NCI-H146 (cell line): ENCODE measurements at places on chromosomes 12 and 14.

DNA sequence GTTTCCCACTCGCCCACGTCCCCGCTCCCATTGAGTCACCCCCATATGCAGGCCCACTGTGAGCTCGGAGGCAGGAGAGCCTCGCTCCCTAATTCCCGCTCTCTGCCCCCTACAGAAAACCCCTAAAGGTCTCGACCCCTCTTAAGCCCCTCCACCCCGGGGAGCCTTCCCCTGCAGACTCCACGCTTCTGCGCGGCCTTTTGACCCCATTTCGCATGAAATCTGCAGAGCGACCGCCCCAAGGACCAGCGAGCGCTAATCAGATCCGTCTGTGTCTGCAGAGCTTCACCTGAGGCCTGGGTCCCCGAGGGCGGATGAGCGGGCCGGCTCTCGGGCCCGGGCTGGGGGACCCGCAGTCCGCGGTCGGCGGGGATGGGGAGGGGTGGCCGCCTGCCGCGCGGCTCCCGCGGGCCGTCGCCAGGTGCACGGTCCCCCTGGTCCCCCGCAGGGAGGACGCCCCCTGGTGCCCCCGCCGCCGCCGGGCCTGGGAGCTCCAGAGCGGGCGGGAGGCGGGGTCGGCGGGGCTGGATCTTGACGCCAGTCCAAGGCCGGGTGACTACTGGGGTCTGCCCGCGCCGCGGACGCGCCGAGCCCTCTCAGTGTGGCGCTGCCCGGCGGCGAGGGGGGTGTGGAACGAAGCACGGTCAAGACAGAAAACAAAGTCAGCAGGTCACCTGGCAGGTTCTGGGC, 10.1 kb downstream of the BMP4 start:
- DNase-seq, result no peak

DNA sequence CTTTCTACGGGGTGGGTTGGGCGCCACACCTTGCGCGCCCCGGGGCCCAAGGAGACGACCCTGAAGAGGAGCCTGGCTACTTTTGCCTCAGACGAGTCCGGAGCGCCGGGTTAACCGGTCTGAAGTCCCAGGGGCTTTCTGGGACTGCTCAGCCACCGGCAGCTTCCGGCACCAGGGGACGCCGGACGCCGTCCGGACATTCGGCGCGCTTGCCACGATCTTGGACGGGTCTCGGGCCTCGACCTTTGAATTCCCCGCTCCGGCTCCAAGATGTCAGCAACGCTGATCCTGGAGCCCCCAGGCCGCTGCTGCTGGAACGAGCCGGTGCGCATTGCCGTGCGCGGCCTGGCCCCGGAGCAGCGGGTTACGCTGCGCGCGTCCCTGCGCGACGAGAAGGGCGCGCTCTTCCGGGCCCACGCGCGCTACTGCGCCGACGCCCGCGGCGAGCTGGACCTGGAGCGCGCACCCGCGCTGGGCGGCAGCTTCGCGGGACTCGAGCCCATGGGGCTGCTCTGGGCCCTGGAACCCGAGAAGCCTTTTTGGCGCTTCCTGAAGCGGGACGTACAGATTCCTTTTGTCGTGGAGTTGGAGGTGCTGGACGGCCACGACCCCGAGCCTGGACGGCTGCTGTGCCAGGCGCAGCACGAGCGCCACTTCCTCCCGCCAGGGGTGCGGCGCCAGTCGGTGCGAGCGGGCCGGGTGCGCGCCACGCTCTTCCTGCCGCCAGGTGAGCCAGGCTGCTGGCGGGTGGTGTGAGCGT, at the start of gene ACOT4:
Gene ACOT4 (plus strand): TSS at position 184 of the 760 bp plus-strand sequence. CDS start 87 bp downstream, at position 271.
- DNase-seq, result peak; percentile 50

GRCh38 chr14:68473794-68474193, 319.1 kb downstream of the ZFP36L1 start:
- no peak for DNase-seq

- DNase-seq, result no peak
These were observed 50.3 kb downstream of the ADAMTS20 start for GRCh38 chr12:43501703-43502102.

- DNase-seq, result peak; percentile 80
These were observed 617.6 kb downstream of the LRFN5 start for GRCh38 chr14:42224053-42224888.

- peak; percentile 71 for DNase-seq
These were observed 271.3 kb upstream of the TMPO start for GRCh38 chr12:98244136-98244535.

DNA sequence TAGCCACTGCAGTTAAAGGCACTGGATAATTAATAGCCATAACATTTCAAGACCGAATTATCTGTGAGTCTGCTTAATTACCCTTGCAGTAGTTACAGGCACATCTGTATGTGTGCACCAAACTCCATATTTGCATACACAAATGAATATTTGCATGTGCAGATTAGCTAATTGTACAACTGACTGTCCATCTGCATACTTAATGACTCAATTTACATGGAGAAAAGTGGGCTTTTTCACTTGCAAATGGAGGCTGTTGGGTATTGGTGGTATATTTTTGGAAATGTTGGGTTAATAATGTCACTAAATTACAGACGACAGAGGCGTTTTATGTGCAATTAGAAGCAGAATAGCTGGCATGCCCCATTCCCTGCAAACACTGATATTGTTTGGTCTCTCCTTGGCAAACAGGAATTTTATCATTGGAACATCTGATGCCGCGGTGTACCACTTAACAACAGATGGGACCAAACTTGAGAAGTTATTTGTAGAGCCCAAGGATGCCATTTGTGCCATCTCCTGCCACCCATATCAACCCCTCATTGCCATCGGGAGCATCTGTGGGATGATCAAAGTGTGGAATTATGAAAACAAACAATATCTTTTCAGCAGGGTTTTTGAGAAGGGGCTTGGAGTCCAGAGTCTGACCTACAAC, 39.6 kb downstream of the CFAP251 start:
- DNase-seq, result no peak

- DNase-seq, result no peak
These were observed 25.4 kb downstream of the UTP20 start for GRCh38 chr12:101305226-101305779.

- DNase-seq, result peak; percentile 87
These were observed 163.3 kb downstream of the PAWR start for GRCh38 chr12:79527473-79527872.

GRCh38 chr12:29164477-29165393, 15.7 kb downstream of the FAR2 start:
- DNase-seq, result no peak

DNA sequence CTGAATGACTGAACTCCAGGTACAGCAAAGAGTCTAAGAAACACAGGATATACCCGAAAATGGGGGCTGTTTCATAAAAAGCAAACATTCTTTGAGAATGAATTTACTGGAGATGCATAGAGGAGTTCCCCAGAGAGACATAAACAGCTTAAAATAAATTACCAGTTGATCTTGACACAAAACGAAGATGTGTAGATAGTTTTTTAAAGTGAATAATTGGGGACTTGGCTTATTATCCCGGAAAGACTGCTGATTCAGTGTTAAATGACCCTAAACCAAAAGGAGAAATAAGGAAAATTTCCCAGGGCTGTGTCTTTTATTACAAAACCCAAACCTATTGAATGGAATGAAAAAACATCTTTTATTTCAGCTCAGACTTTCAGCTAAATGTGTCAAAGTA, 1052.8 kb upstream of the TMEM132C start:
- DNase-seq, result no peak

DNA sequence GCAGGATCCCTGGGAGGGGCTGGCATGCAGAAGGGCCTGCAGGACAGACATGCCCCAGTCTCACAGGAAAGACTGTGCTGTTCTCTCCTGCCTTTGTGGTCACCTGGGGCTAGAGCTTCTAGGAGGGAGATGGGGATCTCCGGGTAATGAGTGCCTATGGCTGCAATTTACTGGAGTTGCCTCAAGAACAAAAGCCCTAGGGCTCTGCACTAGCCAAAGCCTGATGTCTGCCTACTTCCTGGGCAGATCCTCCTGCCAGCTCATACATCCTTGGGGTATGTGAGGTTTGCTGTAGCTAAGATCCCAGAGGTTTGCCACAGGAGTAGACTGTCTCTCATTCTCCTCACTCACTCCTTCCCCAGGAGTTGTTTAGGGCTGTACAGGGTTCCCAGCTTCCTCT, 106.9 kb upstream of the PPFIA2 start:
- DNase-seq, result no peak

DNA sequence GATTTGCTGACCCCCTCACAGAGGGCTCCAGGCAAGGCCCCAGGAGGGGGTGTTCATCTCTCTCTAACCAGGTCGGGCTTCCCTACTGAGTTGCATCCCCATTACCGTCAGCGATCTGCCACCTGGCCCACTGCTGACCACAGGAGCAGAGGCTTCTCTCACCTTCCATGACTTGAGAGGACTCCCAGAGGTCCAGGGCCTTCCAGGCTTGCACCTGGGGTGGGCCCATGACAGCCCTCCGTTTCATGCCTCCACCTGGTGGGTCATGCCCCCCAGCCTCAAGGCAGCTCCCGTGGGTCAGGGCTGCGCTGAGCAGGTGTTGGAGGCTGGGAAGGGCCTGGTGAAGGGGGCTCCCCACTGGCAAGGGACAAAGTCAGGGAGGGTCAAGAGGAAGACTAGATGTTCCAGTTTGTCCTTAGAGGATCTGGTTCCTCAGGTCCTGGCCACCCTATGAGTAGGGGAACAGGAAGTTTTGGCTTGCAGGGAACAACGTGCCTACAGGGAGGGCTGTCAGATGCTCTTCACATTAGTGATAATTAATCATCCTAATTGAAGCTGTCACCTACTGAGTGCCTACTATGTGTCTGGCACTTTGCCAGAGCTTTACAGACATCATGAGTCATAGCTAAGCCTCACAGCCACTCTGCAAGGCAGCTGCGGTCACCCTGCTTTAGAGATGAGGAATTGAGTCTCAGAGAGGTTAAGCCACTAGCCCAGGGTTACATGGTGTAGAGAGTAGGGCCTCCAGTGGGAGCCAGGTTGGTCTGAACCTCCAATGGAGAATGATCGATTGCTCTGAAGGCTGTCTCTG, 13.8 kb downstream of the NFKBIA start:
- DNase-seq, result peak; percentile 10

DNA sequence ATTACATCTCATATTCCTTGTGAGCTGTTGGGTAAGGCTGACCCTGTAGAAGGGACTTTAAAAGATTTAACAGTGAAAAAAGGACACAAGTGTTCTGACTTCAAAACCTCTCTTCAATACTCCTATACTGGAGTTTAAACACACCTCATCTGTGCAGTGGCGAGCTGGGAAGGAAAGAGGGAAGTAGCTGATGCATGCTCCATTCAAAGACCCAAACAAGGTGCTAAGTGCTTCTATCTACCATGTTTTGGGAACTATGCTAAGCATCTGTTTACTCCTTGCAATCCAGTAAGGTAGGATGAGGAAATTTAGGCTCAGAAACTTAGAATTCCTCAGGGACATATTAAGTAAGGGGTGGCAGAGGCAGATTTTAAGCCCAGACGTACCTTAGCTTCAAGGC, 16.4 kb upstream of the DNM1L start:
- no peak for DNase-seq

DNA sequence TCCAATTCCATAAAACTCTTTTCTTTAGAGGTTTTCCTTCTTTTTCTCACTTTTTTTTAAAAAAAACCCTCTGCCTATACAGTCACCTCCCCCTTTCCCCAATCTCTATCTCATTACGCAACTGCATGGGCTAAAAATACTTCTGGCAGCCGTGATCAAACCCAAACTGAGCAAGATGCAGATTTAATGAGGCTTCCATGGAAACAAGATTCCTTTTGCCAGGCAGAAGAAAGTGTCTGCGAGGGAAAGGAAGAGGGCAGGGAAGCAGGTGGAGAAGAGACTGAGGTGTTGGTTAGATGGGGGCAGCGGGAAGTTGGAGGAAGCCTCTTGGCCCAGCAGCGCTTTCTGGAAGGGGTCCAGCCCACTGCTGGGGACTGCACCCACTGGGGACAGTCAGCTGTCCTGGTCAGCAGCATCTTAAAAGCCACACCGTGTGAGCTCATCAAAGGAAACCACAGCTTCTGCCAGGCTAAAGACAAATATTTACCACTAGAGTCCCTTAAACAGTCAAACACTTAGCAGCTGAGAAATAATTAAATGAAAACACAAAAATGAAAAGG, 90.4 kb downstream of the SLC8A3 start:
- DNase-seq, result no peak

DNA sequence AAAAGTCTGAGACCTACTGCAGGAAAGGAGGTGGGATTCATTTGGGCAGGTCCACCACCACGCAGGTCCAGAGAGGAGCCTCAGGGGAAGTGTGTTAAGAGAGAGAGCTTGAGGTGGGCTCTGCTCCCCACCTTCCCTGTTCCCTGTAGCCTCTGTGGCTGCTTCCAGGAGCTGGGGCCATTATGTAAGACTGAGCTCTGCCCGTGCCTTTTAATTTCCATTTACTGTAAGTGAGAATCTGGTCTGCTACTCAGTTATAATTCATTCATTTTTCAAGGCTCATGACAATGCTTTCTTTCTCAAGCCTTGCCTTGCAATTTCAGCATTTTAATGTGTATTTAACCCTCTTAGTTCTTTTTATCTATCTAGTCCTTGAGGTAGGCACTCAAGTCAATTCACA, 8.3 kb downstream of the SLC4A8 start:
- DNase-seq, result no peak

- no peak for DNase-seq
These were observed 7.5 kb upstream of the SAV1 start for GRCh38 chr14:50675597-50675996.

GRCh38 chr12:9068086-9068485, 47.6 kb downstream of the A2M start:
- no peak for DNase-seq

DNA sequence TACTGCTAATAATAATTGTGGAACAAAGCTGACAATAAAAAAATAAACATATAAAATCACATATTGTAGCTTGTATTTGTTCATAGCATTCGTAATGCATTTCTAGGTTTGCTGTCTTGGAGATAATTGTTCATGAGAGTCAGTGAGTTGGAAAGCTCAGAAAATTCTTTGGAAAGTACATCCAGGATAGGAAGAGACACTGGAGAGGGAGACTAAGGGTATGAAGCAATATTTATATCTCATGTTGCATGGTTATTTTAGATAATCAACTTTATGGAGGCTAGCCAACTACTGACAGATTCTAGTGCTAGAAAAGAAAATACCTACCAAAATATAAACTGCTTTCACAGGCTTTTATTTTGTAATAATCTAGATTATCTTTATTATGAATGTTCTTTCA, 1095.2 kb downstream of the FSCB start:
- DNase-seq, result no peak

DNA sequence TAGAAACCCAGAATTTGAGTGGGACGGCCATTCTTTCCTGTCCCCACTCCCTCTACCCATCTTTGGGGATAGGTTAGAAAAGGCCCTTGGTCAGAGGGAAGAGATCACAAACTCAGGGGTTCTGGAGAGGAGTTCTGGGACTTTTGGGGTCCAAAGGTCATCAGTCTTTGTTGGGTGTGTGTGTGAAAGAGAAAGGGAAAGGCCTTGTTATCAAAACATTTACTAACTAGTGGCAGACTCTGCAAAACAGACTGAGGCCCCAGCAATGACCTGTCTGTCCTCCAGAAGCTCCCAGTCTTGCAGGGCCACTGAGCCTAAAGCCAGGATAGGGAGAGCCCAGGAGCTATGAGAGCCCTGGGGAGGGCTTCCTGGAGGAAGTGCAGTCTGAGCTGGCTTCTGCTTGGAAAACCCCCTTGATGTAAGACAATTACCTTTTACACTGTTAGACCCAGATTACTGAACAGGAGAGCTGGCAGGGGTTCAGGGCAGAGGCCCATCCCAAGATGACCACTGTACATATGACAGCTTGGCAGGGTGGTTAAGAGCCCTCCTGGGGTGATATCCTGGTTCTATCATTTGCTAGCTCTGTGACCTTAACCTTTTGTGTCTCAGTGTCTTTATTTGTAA, 429.1 kb upstream of the CCDC196 start:
- no peak for DNase-seq
